Ovary (tissue), 10 donors: ENCODE measurements at places on chromosomes 12 and 14.

- DNase-seq: no peak
Observed at GRCh38 chr12:103956509-103957027, 9.1 kb upstream of the TDG start.

GRCh38 chr14:70782361-70782760 is 27.0 kb downstream of the MAP3K9 start:
- DNase-seq: no peak

DNA sequence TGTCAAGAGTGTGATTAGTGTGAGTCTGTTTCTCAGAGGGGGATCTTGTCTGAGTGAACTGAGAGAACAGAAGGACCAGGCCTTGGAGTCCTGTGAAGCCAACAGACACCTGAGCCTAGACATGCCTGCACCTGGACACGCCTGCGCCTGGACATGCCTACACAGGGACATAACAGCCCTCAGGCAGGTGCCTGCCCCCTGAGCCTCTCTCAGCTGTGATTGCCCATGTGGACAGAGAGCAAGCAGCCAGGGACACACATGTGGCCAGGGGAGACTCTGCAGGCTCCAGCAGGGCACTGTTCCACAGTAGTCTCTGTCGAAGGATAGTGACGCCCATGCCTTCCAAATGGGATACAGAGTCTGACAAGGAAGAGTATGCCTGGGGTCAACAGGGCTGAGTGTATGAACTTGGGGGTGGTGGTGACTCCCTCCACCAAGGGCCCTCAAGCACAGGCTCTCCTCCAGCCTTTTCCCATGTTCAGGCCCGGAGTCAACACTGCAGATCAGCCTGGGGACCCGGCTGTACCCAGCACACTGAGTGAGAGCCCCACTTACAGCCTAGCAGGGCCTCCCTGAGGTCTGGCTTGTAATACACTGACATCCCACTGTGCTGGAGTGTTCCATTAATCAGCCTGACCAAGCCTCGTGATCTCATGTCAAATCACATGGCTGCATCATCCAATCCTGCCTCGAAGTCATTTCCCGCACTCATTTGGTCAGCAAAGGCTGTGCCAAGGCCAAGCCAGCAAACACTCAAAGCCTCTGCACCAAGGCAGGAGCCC is 173.0 kb downstream of the CALM1 start:
- DNase-seq: no peak

DNA sequence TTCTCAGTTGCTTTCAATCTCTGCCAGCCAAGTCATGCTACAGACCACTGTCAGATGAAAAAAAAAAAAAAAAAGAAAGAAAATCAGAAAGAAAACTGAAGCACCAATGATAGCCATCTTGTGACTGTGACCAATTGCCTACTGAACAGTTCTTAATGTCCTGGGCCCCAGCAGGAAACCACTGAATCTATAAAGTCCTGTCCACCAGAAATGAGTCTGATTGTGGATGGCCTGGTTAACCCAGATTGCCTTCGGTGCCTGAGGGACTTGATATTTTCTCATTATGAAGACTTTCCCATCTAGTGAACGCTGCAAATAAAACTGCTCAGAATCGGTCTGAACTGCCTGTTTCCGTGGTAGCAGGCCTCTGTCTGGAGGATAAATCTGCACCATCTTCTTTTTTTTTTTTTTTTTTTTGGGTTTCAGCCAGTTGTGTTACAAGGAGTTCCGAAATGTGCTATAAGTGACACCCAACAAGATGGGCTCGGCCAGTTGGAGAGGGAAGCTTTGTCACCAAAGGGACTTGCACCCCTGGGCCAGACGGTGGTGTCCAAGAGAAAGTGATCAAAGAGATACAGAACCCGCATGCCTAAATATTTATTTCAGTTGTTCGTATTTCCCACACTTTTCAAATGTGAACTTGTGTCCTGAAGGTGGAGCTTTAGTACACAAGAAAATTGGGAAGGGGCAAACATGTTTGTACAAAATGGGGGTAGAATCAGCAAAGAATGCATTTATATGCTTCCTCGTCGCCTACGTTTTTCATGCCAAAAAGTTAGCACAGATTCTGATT is 3.0 kb upstream of the PLXNC1 start:
- DNase-seq: no peak

GRCh38 chr14:51954031-51954430 is 35.3 kb upstream of the RTRAF start:
- no peak for DNase-seq
